Right cardiac atrium (tissue), 5 donors: ENCODE measurements at places on chromosomes 6 and 20. TPM values are rescaled to one million over a fixed set of nuclear protein-coding genes. Genes with fewer than 3 reads are reported as not detected.

The PPP1R3G gene
- 6.7 TPM for total RNA-seq

The MLIP gene
- 312 TPM for total RNA-seq

The ANGPT4 gene
- not detected for total RNA-seq

The FAM135A gene
- 18.1 TPM for total RNA-seq

The TULP1 gene
- 0.54 TPM for total RNA-seq

The PTPRT gene
- total RNA-seq: 0.20 TPM

The ATP6V1G2 gene
- total RNA-seq: 1.7 TPM

The RSPH4A gene
- 0.20 TPM for total RNA-seq

The THBS2 gene
- total RNA-seq: 14.4 TPM

The PROKR2 gene
- not detected for total RNA-seq
